ENCODE measurements at places on chromosomes 16 and 17. TPM values are rescaled to one million over a fixed set of nuclear protein-coding genes. Genes with fewer than 3 reads are reported as not detected.

The SRL gene
- 0.06 TPM for total RNA-seq

The HSD17B1 gene
- 1.8 TPM for total RNA-seq

The SDR42E2 gene
- not detected for total RNA-seq

The NOTUM gene
- total RNA-seq: 0.53 TPM

The MRPL12 gene
- 308 TPM for total RNA-seq

The TEKT1 gene
- total RNA-seq: 0.04 TPM

The MYO15B gene
- total RNA-seq: 51.2 TPM

The C17orf113 gene
- 0.67 TPM for total RNA-seq

The MBTD1 gene
- total RNA-seq: 4.3 TPM

The GNAO1 gene
- 0.61 TPM for total RNA-seq

The FTO gene
- total RNA-seq: 28.9 TPM
